ENCODE measurements at places on chromosomes 6 and 20.

GRCh38 chr20:36065427-36065998 lies 89.0 kb upstream of the EPB41L1 start:
- no peak for DNase-seq

GRCh38 chr6:1906609-1907008 lies 296.9 kb downstream of the FOXC1 start:
- no peak for DNase-seq

DNA sequence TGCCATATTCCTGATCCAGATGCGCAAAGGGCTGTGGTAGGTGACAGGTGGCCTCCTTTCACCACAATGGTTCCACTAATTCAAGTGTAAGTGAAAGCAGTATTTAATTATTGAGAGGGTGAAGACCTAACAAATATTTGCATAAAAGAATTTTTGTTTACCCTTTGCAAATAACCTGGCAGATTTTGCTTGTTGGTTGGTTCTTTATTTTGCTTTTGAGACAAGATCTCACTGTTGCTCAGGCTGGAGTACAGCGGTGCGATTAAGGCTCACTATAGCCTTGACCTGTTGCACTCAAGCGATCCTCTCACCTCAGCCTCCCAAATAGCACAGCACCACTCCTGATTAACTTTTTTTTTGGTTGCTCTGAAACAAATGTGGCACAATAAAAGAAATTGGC lies 49.2 kb downstream of the PCNA start:
- DNase-seq: no peak

DNA sequence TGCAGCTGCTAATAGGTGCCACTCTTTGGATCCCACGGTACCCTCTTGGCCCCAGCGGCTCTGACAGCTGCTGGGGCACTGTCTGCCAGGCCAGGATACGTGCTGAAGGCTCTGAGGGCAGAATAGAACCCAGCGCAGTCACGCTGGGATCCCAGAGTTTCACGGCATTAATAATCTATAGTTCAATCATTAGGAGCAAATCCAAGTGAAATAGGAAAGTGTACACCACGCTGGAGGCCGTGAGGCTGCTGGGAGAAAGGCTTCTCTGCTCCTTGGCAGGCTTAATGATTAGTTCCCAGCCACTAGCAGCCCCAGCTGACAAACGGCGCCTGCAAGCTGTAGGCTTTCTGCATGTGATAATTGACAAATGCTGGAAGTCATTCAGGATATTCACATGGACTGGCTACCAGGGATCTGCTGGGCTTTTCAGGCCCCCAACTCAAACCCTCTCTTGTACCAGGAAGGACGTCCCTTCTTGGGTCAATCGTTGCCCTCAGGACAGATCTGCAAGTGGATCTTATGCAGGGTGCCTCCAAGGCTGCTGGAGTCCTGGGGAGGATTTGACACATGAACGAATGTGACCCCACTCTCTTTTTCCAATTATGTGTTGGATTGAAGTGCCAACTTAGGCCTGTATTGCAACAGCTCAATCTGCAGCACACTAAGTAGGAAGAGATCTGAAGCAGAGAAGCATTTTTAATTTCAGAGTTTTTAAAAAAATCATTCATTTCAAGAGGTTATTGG lies 50.1 kb upstream of the INSM1 start:
- no peak for DNase-seq

GRCh38 chr20:1983301-1983700 lies 10.6 kb downstream of the PDYN start:
- no peak for DNase-seq

GRCh38 chr6:137043710-137044365 lies 927 bp downstream of the IL20RA start:
- peak; percentile 59 for DNase-seq

DNA sequence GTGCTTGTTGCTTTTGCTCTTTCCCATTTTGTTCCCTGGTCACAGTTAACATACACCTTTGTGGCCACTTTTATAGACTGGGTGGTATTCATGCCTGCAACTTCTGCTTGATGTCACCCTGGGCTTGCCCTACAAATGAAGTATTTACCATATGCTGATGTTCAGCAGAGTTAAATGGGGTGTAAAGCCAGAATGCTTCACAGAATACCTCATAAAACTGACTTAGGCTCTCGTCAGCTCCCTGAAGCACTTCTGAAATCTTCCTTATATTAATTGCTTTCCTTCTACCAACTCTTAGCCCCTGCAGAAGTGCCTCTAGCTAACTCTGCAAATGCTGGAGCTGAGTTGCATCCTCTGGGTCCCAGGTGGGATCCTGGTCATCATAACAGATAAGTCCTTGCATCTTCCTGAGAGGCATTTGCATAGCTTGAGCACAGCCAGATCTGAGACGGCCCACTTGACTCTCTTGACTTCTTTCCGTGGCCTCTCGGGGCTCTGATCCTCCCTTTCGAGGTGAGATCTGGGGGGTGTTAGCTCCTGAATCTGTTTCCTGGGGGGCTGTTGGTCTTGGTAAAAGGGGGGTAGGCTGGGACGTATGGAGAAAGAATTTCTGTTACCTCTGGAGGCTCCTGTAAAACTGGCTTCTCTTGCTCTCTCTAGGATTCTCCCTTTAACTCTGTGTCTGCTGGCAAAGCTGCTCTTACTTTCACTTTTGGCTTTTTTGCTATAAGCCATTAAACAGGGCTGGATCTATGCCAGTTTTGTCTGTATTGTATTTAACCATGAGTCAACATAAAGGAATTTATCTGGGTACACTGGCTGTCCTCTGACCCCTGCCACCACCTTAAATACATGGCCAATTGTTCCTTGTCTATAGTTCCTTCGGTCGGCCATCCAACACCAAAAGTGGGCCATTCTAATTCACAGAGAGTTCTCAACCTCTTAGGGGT lies 223.0 kb upstream of the SYNCRIP start:
- peak; percentile 77 for DNase-seq

DNA sequence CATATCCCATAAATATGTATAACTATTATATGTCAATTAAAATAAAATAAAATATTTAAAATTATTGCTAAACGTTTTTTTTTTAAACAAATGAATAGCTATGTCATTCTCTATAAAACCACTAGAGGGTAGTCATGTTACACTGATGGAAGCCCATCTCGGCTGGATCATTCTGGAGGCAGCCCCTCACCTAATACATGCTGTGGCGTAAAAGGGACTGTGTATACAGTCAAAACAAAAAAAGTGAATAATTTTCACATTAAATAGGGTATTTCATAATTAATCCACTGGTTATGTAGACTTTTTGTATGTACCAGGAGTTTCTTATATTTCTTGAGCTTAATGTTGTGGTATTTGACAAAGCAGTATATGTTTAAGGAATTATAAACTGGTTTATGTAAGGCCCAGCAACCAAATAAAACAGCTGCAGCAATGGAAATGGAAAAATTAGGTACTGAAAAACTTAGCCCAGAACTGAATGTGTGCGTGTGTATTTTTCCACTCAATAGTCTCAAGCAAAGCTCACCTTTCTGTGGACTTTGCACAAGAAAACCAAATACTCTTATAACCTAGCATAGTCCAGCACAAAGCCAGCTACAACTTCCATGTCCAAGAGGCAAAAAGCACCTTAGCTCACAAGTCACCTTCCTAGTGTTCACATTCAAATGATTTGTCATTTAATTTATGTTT lies 81.7 kb downstream of the COL9A1 start:
- DNase-seq: peak; percentile 44

DNA sequence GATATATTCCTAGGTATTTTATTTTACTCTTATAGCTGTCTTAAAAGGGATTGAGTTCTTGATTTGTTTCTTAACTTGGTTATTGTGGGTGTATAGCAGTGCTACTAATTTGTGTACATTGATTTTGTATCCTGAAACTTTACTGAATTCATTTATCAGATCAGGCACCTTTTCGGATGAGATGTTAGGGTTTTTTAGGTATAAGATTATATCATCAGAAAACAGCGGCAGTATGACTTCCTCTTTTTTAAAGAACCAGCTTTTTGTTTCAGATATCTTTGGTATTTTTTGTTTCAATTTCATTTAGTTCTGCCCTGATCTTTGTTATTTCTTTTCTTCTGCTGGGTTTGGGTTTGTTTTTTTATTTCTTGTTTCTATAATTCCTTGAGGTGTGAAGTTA lies 382.4 kb upstream of the ADGRB3 start:
- DNase-seq: no peak

GRCh38 chr6:37903351-37904340 lies 84.1 kb downstream of the ZFAND3 start:
- no peak for DNase-seq

- DNase-seq: no peak
Observed at GRCh38 chr20:32528905-32529670, 56.0 kb downstream of the NOL4L start.

- DNase-seq: peak; percentile 7
Observed at GRCh38 chr6:92587525-92587924, 831.8 kb downstream of the EPHA7 start.

DNA sequence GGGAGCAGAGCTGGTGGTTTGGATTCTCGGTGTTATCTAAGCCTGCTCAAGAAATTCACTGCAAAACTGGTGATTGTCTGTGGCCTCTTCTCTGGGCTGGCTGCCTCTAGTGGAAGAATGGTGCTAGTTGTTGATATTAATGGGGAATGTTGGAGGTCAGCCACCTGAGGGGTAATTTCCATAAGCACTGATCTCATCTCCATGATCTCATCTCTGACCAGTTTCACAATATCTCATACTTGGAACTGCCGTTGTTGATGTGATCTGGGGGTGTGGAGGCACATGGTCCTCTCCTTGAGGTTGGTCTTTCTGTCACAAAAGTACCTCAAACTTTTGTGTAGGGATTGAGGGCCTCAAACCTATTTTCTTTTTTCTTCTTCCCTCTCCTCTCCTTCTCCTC lies 102.6 kb downstream of the CD109 start:
- peak; percentile 88 for DNase-seq

GRCh38 chr6:169793408-169793807 lies 42.0 kb downstream of the ERMARD start:
- DNase-seq: no peak

- DNase-seq: no peak
Observed at GRCh38 chr20:58753922-58754551, 61.4 kb downstream of the NPEPL1 start.

GRCh38 chr6:85406641-85407075 lies 43.2 kb upstream of the NT5E start:
- DNase-seq: no peak

- DNase-seq: peak; percentile 25
Observed at GRCh38 chr6:87588756-87589407, 905 bp downstream of the RARS2 start.

- DNase-seq: no peak
Observed at GRCh38 chr6:126156973-126157372, 170.6 kb downstream of the TRMT11 start.

GRCh38 chr6:148711833-148712654 lies 34.8 kb upstream of the UST start:
- no peak for DNase-seq

GRCh38 chr6:14038467-14039437 lies 78.8 kb upstream of the CD83 start:
- no peak for DNase-seq

- peak; percentile 32 for DNase-seq
Observed at GRCh38 chr20:18496042-18496441, 983 bp downstream of the RBBP9 start.

- no peak for DNase-seq
Observed at GRCh38 chr6:29892696-29893095, 49.6 kb upstream of the HLA-A start.

DNA sequence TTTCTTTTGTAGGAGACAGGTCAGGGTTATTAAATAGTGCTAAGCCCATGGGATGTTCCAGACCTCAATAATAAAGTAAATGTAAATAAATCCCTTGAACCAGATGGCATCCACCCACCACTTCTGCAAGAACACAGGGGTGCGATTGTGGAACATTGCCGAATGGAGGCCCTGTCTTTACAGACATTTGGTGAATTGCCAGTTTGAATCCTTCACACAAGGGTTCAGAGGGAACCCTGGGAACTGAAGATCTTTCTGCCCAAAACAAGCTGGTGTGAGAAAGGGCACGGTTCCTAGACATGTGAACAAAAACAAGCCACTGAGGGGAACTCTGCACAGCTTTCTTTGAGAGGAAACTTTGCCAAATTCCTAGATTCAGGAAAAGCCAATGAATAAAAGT lies 30.2 kb upstream of the RNF8 start:
- no peak for DNase-seq

- DNase-seq: no peak
Observed at GRCh38 chr20:13012886-13013285, 4.1 kb downstream of the SPTLC3 start.

- DNase-seq: peak; percentile 24
Observed at GRCh38 chr6:73566954-73567591, 46.2 kb upstream of the EEF1A1 start.

DNA sequence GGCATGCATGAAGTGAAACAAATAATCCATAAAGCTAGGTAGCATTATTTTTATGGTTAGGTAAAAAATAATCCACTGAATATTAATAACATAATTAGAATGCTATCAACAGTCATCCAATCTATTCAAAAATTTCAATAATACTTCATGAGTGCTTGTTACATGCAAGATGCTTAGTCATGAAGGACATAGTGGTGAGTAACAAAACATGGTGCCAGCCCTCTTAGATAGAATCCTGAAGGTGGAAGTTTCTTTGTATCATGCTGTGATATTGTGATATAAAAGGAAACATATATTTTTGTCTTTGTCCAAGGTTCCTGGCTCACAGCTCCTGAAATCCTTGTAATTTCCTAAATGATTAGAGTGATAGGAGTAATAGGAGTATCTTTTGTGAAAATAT lies 14.9 kb downstream of the RCAN2 start:
- DNase-seq: no peak

DNA sequence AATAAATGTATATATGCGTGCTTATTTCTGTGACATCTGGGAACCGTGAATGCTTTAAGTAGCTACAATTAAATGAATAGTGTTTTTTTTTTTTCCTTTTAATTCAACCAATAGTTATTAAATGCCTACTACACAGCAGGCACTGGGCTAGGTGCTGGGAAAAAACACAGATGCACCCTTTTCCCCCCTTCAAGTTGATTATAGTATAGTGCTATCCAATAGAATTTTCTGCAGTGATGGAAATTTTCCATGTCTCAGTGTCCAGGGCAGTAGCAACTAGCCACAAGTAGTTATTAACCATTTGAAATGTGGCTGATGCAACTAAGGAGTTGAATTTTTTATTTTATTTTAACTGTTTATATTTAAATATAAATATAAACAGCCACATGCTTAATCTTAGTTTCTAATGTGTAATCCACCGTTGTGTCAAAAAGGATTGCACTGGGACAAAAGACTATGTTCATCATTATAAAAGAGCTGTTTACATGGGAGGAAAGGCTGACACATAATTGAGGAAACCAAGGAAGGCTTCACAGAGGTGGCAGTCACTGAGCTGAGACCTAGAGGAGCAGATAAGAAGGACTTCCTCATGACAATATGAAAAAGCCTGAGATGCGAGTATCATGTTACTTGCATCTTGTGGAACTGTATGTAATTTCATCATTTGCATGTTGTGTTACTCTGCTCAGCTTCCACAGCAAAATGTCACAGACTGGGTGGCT lies 261.2 kb upstream of the PLCB4 start:
- DNase-seq: no peak

All from astrocyte of the hippocampus (primary cell).